ENCODE measurements at places on chromosomes 2 and 18.
A peak's percentile ranks its signal among the peaks of the same experiment; 100 is the strongest.

DNA sequence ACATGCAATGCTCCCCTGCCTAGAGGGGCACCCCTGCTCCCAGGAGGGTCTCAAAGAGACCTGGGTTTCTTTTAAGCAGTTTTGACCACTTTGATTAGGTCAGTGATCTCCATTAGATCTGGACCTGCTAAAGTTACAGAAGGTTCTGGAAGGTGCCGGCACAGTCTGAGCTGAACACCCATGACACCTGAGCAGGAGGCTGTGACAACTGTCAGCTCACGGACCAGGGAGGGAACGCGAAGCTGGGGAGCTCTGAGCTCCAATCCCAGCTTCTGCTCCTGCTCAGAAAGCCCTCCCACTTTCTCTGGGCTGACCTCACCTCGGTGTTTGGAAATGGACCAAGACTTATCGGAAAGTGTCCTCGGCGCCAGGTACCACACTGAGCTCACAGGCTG lies 113.8 kb downstream of the NFATC1 start:
- DNase-seq, result no peak

DNA sequence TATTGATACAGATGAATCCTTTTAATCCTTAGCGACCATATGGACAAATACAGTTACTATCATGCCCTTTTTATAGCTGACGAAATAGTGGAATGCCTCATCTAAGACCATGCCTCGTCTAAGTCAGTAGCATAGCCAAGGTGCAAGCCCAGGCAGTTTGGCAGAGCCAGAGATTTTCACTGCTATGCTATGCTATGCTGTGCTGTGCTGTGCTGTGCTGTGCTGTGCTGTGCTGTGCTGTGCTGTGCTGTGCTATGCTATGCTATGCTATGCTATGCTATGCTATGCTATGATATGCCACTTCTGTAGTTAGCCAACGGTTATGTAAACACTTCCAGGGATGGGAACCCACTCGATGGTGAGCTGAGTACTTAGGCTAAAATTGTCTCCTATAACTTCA lies 91.6 kb upstream of the MAP4K3 start:
- DNase-seq, result no peak

DNA sequence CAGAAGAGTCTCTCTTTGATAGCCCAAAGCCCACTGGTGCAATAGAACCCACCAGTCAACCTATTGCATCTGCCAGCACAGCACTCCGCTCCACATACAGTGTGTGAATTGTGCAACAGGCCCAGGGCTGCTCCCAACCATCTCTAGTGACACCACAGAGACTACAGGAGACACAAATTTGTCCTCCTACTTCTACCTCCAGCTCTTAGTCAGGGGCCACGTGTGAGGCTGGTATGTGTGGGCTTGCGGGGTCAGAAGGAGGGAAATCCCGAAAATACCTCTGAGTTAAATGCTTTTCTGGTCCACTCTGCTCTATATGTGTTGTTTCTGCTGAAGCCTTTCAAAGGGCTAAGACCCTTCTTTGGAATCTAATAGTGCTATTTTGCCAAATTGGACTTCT lies 18.0 kb downstream of the DGUOK start:
- DNase-seq, result no peak

- no peak for DNase-seq
Observed at GRCh38 chr2:63436488-63436887, 151.8 kb downstream of the WDPCP start.

GRCh38 chr2:37617119-37617892 lies 54.1 kb downstream of the CDC42EP3 start:
- DNase-seq, result no peak

- DNase-seq, result no peak
Observed at GRCh38 chr18:21163647-21164547, 52.3 kb upstream of the ROCK1 start.

DNA sequence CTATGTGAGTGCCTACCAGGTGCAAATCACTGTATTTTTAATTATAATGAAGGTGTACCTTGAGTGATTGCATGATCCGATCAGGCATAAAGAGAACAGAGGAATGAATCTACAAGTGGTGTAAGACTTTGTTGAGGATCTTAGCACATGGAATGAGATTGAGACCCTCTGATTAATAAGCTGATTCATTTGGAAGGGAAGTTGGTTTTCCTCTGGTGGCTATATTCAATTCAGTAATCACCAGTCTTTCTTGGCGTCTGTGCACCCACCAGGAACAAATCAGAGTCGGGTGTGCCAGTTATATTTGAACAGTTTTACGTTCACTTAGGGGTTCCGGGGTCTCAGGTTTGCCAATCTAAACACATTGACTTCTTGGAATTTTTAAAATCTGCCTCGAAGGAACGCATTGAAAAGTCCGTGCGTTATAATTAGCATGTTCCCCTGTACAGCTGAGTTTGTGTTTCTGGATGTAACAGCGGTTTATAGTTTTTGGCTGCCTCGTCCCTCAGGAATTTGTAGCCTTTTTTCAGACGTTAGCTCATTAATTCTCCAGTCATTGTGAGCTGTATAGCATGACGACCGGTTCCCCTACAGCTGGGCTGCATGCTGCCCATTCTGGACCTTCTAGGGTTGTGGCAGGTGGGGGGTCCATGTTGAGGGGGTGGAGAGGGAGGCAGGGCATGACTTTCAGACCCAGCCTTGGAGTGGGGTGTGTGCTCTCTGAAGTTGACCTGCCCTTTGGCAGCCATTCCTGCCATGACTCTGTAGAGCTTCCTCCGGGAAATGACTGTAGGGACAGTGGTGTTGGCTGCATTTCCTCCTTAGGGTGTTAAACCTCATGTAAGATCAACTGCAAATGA lies 20.3 kb downstream of the MYO1B start:
- DNase-seq, result no peak

DNA sequence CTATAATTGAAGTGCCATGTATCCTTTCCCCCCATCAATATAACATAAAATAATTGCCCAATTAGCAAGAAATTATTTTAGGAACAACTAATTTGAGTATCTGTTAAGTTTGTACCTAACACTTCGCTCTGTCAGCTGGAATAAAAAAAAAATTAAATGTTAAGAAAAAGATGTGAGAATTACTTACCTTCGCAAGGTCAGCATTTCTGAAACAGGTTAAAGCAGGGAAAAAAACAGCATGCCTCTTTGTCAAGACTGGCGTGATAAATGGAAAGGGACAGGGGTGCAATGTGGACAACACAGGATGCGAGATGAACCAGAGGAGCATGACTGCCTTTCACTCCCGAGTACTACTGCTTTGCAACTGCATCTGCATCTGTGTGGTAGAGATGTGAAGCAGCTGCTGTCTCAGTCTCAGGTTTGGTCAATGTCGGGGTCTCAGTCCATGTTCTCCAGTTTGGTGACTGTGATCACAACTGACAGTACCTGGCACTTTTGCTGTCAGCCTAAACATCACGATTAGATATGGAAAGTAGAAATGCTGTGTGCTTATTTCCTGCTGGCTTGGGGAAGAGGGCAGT lies 565.4 kb upstream of the LRRTM1 start:
- DNase-seq, result no peak

DNA sequence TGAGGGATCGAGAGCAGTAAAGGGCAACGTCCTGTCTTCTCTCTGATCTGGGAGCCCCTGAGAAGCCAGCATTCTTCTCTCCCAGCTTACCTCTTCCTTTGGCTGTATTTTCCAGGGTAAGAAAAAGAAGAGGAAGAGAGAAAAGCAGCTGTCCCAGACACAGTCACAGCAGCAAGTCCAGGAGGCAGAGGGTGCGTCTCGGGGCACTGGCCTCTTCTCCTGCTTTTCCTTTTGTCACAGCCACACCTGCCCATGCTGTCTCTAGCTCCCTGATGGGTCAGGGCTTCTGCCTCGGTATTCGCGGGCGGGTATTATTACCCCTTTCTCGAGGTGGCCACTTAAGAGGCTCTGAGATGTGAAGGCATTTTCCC lies 20.3 kb downstream of the TGOLN2 start:
- no peak for DNase-seq

GRCh38 chr2:185240796-185241195 lies 497.8 kb upstream of the FSIP2 start:
- DNase-seq, result no peak

GRCh38 chr18:42360716-42361115 lies 405.7 kb downstream of the PIK3C3 start:
- DNase-seq, result no peak

GRCh38 chr2:134454426-134454825 lies 200.6 kb downstream of the MGAT5 start:
- DNase-seq, result no peak

DNA sequence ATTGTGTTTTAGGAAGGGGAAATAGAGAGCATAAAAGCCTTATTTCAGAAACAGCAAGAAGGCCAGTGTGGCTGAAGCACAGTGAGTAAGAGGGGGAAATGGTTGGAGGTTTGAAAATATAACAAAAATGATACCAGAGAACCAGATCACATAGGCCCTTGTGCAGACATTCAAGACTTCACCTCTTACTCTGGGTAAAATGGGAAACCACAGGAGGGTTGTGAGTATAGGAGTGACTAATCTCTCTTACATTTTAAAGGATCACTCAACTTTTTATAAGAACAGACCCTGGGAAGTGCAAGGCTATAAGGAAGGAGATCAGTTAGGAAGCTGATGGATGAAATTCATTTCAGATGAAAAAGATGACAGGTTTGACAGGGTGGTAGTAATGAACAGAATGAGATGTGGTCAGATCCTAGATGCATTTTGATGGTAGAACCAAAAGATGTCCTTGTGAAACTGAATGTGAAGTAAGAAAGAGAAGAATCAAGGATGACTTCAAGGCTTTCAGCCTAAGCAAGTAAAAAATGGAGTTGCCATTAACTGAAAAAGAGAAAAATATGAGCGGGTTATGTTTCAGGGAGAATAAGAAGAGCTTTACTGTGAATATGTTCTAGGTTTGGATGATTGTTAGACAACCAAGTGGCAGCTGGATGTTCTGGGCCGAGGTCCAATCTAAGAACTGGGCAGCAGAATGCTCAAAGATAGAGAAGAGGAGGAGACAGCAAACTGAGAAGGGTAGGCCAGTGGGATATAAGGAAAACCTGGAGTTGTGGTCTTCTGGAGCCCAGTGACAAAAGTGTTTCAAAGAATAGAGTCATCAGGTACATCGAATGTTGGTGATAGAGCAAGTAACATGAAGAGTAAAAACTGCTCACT lies 65.1 kb downstream of the USP40 start:
- no peak for DNase-seq

DNA sequence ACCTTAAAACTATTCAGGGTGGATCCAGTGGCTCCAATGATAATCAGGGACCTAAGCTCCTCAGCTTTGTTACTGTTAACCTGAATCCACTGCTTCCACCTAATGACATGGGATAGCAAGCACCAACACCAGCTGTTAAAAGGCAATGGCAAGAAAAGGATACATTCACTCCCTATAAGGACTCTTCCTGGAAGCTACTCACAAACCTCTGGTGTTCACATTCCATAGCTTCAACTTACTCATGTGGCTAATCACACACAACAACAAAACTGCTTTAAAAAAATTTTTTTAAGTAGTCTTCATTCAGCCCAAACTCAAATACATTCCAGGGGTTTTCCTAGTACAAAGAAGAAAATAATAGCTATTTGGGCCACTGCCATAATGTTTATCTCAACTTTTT lies 24.5 kb downstream of the ROCK2 start:
- DNase-seq, result no peak

DNA sequence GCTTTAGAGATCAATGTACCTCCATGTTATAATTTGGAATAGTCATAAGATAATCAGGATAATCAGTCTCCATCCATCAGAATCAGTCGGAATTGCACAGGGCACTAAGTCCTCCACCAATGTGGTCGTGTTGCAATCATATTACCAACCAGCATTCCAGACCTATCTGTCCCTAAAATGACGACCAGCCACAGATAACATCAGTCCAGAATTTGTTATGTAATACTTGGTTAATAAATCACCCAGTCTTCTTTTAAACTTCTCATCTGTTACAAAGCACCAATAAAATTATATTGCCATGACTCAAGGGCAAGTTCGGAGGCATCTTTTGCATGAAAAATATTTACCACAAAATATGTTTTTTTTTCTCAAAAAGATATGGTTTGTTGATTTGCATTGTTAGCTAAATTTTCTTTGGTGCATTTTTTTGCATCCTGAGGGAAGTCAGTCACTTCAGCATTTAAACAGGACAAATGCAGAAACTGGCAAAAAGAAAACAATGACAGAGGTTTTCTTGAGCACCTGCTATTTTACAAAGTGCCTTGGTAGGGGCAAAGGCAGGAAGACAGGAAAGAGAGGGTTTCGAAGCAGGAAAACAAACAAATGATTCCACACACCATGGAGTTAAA lies 29.3 kb downstream of the PIEZO2 start:
- no peak for DNase-seq

DNA sequence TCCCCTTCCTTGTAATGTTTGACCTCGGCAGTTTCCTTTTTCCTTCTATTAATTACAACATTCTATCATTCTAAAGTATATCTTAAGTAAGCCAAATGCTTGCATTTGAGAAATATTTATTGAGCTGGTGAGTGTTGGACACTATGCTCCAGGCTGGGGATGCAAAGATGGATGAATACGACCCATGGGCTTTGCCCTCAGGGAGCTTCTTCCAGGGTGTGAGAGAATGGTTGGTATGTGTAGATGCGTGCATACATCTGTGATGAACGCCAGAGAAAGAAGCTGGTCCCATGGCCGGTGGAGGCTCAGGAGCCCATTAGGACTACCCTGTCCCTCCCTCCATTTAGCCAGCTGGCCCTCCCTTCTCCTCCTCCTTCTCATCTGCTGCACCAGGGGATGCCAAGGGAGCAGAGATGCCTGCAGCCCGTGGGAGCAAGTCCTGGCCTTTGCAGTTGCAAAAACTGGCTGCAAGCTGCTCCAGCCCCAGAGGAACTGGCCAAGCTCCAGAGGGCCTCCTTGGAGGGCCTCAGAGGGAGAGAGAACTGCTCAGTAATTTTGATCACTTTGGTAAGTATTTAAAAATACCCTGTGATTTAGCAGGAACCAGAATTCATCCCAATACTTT lies 65.7 kb upstream of the FOSL2 start:
- no peak for DNase-seq

GRCh38 chr2:200703127-200703925 lies 108.4 kb upstream of the BZW1 start:
- DNase-seq, result peak; percentile 5

- DNase-seq, result no peak
Observed at GRCh38 chr2:220143336-220143735, 515.9 kb downstream of the SLC4A3 start.

DNA sequence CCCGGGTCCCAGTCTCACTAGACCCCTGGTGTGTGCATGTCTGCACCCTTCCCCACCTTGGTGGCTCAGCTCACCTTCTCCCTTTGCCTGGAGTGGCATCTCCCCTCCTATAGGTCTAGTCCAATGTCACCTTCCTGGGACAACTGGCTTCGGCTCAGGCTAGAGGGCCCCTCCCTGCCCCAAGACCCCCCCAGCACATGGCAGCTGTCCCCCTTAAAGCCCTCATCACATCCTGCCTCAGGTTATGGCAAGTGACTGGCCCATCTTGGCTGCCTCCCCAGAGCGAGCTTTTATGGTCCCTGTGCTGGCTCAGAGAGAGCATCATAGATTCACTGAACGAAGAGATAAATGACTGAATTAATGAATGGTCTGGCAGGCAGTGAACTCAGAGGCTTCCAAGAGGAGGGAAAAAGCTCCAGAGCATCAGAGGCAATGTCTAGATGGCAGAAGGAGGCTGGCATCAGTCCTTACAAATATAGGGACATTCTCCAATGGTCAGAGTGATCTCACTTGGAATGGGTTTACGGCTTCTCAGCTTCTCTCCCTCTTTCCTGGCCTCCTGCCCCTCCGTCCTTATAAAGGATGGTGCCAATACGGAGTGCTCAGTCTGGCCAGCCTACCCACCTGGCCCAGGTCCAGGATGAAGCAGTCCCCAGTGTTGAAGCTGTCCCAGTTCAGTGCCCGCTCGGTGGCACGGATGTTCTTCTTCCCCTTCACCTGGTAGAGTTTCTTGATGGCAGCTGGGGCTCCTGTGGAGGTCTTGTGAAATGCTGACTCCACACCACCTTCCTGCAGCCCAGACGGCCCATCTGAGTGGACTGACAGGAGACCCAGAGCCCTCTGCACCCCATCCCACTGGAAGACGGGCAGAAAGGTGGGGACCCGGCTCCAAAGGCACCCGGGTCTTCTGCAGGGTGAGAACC lies 9.4 kb downstream of the CAPG start:
- DNase-seq, result no peak

Measured in NCI-H1105 (cell line).